ENCODE measurements at places on chromosomes 5 and 9.

DNA sequence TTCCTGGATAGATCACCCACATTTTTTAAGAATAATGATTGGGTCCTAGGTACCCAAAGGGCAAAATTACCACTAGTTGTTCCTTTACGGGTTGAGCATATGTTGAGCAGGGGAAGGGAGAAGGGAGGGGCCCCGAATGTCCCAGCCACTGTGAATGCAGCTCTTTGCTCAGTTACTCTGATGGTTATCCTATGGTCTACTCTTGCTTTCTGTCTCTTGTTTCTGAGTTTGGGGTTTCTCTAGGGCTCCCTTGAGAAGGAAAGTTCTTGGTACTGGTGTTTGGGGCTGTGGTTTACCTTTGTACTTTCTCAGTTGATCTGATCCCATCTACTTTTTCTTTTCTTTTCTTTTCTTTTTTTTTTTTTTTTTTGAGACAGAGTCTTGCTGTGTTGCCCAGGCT is 55.6 kb downstream of the ALG2 start:
- DNase-seq = no peak

DNA sequence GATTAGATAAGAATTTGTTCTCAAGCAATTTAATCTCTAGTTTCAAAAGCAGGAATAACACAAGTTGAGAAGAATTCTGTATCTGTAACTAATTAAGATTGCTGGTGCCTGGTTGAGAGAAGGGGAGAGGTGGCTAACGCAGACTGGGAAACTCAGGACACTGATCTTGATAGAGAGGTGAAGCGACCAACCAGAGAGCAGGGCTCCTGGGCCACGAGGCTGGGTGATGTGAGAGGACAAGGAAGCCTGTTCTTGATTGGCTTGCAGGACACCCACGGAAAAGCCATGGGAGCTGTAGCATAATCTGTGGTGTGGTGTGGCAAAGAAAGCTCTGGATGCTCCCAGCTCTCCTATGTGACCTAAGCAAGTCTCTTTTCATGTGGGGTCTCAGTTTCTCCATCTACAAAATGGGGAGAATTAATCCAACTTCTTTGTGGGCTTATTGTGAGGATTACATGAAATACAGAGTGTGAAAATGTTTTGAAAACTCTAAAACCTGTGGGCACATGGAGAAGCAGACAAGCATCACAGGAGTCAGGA is 594.1 kb upstream of the BRINP1 start:
- no peak for DNase-seq

DNA sequence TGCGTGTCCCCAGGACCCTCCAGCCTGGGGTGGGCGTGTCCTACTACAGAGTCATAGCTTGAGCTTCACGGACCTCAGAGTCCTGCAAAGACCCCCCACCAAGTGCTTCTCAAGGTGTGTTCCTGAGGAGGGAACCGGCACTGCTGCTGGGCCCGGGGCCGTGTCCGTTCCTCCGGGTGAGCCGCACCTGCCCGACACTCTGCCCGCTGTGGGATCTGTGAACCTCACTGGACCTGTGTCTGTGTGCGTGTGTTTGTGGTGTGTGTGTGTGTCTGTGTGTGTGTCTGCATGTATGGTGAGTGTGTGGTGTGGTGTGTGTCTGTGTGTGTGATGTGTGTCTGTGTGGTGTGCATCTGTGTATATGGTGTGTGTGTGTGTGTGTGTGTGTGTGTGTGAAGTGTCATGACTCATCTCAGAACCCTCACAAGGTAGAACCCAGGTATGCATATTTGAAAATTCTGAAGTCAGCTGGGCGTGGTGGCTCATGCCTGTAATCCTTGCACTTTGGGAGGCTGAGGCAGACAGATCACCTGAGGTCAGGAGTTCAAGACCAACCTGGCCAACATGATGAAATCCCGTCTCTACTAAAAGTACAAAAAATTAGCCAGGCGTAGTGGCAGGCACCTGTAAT is 40.9 kb upstream of the RXRA start:
- DNase-seq = no peak

GRCh38 chr5:172903790-172904189 is 55.4 kb upstream of the RPL26L1 start:
- peak; percentile 74 for DNase-seq

DNA sequence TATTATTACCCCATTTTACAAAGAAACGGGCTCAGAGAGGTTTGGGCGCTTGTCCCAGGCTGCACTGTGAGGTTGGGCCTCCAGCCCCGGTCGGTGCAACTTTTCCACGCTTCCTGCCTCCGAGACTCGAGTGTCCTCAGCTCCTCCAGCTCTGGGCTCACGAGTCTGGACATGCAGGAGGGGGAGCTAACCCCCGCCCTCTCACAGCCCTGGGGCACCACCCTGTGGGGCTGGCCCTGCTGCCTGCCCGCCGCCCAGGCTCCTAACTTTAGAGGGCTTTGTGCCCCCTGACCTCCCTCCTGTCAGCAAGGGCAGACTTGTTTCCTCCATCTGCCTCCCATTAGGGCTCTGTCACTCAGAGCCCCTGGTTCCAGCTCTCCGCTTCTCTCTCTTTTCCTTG is 4.3 kb upstream of the ASB6 start:
- DNase-seq = no peak

DNA sequence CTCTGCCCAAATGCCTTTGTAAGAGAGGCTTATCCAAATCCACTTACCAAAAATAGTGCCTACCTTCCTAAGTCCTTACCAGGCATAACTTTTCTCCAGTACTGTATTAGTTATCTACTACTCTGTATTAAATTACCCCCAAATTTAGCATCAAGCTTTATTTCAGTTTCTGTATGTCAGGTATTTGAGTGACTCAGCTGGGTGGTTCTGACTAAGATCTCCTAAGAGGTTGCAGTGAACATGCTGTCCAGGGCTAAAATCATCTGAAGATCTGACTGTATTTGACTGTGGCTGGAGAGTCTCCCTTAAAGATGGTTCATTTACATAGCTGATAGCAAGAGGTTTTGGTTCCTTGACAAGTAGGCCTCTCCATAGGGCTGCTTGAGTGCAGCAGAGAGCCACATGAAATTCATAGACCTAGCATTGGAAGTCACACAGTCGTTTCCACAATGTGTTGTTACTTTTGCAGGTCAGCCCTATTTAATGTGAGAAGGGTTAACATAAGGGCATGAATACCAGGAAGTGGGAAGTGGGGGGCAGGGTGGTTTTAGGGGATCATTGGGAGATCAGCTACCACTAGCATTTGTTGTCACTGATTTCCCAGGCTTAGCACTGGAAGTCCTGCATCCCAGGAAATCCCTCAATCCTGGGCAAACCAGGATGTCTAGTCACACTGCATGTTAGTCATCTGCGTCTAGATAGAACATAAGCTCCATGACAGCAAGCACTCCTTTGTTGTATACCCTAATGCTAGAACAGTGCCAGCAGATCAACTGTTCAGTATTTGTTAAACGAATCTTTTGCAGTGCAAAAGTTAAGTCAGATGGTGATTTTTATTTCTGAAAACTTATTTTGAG is 2.0 kb upstream of the ZNF622 start:
- peak; percentile 16 for DNase-seq

DNA sequence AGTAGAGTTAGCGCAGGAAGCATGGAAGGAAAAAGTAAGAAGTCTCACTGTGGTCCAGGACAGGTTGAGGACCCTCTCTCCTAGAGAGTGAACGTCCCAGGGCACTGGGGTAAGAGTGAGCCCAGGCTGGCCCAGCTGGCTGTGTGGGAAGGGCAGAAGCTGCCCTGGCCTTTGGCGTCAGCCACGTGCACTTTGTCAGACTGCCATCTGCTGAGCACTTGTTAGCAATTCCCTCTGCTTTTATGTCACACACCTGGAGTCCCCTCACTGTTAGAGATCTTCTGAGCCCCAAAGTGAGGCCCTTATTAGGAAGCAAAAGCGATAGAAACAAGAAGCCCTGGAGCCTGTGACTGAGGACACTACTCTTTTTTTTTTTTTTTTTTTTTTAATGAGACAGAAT is 79.1 kb downstream of the UGCG start:
- no peak for DNase-seq

- DNase-seq = no peak
Observed at GRCh38 chr5:79225441-79225840, 10.5 kb upstream of the JMY start.

DNA sequence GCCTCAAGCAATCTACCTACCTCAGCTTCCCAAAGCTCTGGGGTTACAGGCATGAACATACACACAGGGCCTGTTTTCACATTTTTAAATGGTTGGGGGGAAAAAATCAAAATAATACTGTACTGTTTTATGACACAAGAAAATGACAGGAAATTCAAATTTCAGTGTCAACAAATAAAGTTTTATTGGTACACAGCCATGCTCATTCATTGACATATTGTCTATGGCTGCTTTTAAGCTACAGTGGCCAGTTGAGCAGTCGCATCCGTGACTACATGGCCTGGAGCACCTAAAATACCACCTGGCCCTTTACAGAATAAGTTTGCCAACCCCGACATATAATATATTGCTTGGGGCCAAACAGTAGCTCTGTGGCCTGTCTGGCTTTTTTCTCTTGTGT is 56.4 kb upstream of the GGTA1 start:
- DNase-seq = no peak

GRCh38 chr9:90916147-90916734 is 114.6 kb downstream of the SYK start:
- DNase-seq = no peak

DNA sequence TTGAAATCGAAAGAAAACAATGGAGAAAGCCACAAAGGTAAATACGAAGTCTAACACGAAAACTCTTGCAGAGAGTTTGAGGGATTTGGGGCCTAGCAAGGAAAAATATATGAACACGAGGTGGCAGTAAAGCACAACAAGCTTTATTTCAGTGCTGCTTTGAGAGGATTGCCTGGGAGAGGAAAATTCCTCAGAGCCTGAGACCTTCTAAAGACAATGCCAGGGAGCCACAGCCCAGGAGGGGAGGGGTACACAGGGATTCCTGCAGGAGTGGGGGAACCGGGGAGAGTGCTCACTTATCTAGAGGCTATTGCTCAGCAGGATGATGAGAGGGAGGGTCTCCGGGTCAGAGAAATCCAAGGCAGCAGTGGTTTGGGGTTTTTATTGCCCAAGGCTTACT is 134.9 kb upstream of the ADCY2 start:
- no peak for DNase-seq

DNA sequence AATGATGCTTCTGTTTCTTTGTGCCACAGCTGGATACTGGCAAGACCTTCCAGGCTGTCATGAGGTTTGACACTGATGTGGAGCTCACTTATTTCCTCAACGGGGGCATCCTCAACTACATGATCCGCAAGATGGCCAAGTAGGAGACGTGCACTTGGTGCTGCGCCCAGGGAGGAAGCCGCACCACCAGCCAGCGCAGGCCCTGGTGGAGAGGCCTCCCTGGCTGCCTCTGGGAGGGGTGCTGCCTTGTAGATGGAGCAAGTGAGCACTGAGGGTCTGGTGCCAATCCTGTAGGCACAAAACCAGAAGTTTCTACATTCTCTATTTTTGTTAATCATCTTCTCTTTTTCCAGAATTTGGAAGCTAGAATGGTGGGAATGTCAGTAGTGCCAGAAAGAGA is 65.5 kb downstream of the ACO1 start:
- no peak for DNase-seq

DNA sequence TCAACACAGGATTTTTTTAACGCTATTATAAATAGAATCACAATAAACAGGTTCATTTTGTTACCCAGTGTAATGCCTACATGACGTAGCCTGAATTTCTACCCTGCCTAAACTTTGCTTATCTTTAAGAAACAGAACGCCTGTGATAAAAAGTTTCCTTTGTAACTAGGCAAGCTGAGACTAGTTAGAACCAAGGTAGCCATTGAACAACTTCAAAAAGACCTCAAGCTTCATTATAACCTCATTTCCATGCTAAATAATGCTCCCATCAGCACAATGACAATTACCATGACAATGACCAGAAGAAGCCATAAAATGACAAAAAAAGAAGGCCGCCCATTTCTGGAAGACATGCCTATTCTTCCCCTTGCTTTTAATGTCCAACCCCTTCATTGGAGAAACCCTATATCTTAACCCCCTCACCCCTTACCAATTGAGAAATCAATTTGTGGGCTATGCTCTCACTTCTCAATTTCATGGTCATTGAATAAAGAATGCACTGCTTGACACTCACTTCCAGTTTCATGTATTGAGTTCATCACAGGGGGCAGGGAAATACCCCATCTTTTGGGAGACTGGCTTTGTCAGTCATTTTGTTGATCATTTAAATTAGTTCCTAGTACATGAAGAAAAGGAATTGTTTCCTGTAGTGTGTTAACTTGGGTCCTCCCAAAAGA is 276.8 kb downstream of the MCTP1 start:
- no peak for DNase-seq

GRCh38 chr5:172200476-172200875 is 6.5 kb downstream of the EFCAB9 start:
- DNase-seq = no peak

GRCh38 chr9:89426384-89426961 is 71.4 kb downstream of the SEMA4D start:
- DNase-seq = no peak

DNA sequence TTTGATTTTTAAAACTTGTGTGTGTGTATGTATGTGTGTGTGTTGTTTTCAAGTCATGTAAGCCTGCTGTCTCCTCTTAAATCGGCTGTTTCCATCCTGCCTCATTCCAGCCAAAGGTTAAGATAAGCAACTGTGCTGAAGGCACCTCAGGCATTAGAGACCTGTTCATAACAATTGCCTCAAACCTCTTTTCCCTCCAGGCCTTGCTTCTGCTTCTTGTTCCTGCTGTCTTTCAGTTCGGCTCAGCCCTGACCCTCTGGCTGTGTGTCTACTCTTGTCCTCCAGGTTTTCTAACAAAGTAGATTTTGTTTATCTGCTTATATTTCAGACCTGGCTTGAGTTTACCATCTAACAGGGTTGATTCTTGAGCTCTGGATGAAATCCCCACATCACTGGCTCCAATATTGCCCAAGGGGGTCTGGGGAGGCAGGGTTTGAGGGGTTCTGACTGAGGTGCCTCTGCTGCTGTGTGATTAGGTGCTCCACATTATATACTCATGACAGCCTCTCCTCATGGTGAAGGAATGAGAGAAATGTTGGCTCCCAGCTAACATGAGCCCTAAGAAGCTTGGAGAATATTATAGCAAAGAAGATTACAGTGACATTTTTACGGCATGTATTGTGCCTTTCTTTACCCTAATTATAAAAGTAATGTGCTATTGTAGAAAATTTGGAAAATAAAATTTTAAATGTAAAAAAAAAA is 229.7 kb upstream of the PIK3R1 start:
- DNase-seq = no peak

All from AG04450 (cell line).